ENCODE measurements at places on chromosomes 3 and 15.

DNA sequence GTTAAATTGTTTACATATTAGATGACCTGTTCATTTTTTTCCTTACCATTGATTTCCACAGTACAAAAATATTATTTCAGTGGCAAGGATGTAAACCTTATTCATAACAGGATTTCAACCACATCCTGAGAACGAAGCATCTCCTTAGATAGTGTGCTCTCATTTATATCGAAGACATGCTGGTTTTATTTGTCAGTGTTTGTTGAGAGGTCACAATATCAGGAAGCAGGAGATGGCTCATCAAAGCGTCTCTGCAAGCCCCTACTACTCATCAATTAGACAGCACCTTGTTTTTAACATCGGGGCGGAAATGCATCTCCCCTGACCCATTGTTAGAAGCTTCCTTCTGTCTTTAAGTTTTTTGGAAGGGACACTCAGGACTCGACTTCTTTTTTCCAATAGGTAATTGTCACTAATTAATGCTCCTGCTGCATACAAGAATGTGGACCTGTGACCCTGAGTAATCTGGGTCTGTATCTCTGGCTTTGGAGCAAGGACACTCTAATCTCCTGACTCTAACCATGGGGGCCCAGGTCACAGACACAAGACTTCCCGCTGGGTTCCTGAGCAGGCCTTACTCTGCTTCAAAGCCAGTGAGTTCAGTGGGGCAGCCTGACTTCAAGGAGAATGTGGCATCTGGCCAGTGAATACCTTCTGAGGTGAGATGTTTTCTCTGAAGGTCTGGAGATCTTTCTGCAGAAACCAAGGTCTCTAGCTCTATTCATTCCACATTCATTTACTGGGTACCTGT lies 50.3 kb downstream of the MECOM start:
- no peak for DNase-seq

DNA sequence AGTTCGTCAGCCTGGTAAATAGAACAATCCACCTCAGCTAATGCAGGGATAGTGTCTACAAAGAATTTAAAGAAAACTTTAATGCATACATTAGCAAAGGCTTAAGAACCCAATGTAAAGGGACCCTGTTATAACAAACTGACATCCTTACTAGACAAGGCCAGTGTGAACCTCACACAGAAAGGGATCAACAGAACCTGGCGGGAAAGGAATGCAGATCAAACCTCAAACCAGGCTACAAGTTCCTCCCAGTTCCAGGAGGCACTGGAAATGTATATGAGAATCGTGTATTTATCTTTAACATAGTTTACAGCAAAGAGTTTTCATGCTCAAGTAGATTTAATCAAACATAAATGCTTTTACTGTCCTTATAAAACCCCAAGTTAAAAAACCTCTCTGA lies 37.6 kb upstream of the ATP11B start:
- no peak for DNase-seq

DNA sequence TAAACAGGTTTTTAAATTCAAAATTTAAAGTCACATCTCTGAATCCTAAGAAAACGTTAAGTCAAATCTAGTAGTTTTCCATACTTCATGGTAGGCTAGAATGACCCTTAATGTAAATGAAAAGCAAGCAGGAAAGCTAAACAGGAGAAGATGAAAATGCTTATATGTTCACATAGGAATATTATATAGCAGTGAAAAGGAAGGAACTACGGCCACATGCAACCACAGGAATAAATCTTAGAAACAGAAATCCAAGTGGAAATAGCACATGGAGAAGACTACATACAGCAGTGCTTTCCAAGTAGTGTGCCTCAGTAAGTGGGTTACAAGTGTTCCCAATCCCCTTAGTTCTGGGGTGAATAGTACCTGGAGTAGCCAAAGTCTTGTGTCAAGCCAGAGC lies 296.2 kb downstream of the FHIT start:
- DNase-seq: no peak

DNA sequence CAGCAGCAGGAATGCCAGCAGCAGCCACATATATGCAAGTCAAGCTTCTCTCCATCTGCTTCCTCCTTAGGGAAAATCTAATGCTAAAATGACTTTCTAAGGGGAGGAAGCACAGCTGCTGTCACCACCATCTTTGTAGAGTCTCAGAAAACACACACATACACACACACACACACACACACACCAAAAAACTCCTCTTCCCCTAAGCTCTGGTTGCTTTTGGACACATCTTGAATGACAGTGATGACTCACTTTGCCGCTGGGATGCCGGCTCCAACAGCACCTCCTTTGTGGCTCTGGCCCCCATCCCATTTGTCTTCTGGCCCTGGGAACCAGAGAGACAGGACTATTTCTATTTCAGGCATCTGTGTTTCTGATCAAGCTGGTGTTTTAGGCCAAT lies 124.8 kb upstream of the GOLIM4 start:
- no peak for DNase-seq

DNA sequence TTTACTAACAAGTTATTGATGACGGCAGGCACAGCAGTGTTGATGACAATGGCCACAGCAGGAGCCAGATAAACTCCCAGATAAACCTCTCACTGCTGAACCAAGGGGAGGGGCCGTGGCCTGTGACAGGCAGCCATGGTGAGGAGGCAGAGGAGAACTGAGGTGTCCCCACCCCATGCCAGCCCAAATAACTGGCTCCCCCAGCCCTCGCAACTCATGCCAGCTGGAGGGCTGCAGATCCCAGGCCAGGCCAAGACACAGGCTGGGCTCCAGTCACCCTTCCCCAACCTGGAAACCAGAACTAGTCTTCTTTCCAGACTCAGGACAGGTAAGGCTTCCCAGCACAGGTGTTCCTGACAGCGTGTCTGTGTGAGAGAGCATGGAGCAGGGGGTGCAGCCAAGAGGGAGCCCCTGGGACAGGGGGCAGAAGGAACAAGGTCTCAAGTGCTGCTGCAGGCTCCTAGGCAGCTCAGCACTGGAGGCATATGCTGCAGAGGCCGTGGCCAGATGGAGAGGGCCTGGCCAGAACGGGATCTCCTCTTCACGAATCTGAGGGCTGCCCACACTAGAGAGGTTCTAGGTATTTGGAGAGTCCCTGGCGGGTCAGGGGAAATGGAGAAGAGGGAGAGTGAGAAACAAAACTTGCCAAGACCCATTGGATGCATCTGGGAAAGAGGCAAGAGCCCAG lies 15.9 kb downstream of the PLA2G4F start:
- DNase-seq: no peak

DNA sequence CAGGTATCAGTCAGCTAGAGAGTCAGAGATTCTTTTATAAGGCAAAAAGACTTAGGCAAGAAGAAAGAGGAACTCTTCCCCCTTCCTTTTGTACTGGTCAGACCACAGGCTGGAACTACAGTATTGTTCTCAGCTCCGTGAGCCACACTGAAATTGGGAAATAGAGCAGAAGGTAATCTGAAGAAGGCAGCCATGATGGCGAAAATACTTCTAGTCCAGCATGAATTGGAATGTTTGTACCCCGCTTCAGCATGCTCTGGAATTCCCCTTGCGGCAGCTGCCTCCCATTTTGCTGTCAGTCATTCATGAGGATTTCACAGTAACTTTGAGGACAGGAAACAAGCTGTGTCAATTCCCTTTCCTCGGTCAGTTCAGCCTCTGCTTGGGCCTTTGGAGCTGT lies 96.2 kb downstream of the CORO2B start:
- DNase-seq: no peak

DNA sequence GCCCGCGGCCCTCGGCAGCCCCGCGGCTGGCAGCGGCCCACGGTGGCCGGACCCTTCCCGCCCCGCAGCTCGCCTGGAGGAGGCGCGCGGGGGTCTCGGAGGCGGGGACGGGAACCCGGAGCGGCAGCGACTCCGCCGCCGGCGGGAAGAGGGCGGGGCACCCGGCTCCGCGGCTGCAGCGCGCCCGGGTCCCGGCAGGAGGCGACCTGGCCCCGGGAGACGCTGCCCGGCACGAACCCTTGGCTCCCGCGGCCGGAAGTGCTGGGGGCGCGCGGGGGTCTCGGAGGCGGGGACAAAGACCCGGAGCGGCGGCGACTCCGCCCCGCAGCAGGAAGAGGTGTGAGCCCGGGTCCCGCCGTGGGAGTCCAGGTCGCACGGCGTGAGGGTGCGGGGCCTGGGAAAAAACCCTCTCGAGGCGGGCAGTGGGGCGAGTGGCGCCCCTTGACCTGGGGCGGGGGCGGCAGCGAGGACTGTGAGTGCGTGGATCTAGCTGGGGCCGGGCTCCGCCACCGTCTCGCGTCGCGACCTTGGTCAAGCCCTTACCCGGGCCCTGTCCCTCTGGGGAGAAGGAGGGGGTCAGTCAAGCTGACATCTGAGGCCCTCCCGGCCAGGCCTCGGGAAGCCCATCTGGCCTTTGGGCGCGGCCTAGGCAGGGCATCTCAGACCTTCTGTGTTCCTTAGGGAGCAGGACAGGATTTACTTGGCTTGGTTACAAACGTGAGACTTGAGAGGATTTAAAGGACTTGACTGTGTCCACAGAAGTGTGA lies at the start of gene CIB2:
Gene CIB2, minus strand, starts transcription at position 151 of the 767 bp plus-strand sequence. CDS start 230 bp downstream, outside the sequence.
- DNase-seq: peak; percentile 82

- no peak for DNase-seq
Observed at GRCh38 chr3:134713671-134714070, 62.8 kb upstream of the KY start.

GRCh38 chr3:8320711-8321458 lies 180.7 kb upstream of the LMCD1 start:
- no peak for DNase-seq

DNA sequence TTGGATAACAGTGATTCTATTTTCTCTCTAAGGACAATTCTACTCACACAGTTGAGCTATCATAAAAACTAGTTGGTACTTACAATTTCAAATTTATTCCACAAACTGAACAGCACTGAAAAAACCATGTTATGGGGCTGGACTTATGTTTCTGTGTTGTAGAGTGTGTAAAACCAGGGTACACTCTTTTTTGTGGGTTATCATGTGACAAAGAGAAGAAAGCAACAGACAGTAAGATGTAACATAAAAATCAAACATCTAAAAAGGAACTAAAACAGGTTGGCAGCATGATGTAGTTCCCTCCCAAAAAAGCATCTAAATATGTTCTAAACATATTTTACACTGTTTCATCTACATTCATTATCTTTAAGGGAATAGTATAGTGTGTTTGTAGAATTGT lies 757.9 kb downstream of the ROBO1 start:
- DNase-seq: no peak

DNA sequence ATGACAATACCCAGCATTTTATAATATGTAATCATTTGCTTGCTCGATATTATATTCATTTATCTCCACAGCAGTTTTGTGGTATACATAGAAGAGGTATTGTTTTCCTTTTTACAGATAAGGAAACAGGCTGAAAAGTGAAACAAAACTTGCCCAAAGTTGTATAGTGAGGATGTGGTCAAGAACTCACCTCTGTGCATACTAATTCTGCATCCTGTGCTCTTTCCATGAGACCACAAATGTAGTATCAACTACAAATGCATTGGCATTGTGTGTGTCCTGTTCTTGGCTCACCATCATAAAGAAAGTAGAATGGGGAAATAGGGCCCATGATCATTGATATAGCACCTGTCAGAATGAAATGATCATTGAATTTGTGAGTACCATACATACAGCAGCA lies 167.3 kb downstream of the NECTIN3 start:
- DNase-seq: no peak

DNA sequence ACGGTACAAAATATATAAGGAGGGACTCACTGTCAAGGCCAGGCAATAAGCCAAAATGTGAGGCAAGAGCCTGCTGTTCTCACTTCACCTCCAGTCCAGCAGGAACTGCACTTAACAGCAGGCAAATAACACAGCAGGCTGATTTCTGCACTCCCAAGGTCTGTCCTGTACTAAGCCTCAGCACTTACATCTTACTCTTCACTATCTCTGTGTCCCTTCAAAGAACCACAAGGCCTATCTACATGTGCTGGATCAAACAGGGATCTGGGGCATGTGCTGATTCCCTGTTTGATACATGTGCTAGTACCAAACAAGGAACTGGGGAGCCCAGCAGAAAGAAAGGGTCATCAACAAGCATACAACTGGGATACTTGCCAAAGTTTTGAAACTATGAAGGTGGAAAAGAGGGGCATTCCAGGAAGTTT lies 22.2 kb downstream of the UACA start:
- no peak for DNase-seq

- DNase-seq: no peak
Observed at GRCh38 chr3:11138371-11138770, 15.9 kb upstream of the HRH1 start.

DNA sequence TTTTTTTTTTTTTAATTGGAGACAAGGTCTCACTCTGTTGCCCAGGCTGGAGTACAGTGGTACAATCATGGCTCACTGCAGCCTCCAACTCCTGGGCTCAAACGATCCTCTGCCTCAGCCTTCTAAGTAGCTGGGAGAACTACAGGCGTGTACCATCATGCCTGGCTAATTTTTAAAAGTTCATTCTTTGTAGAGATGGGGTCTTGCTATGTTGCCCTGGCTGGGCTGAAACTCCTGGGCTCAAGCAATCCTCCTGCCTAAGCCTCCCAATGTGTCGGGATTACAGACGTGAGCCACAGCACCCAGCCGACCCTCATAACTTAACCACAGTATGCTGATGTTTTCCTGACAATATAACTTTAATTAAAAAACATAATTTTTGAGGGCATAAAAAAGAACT lies 24.3 kb downstream of the IL17RD start:
- no peak for DNase-seq

GRCh38 chr3:147369231-147369630 lies 37.1 kb downstream of the ZIC4 start:
- no peak for DNase-seq

GRCh38 chr3:186549497-186549896 lies 5.3 kb upstream of the CRYGS start:
- no peak for DNase-seq

DNA sequence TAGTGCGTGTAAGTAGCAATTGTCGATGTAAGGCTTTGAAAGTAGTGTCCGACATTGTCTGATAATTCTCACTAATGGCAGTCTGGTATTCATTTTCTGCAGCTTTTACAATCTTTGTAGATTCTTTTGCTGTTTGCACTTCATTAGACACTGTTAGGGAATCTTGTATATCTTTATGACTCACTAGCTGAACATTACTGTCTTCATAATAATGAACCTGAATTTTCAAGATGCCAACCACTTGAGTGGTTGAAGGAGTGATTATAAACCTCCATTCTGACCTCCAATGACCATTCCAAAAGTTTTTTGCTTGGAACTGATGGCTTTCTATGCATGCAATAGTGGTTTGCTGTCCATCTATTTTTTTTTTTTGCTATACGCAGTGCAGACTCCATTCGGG lies 76.4 kb upstream of the MFGE8 start:
- no peak for DNase-seq

DNA sequence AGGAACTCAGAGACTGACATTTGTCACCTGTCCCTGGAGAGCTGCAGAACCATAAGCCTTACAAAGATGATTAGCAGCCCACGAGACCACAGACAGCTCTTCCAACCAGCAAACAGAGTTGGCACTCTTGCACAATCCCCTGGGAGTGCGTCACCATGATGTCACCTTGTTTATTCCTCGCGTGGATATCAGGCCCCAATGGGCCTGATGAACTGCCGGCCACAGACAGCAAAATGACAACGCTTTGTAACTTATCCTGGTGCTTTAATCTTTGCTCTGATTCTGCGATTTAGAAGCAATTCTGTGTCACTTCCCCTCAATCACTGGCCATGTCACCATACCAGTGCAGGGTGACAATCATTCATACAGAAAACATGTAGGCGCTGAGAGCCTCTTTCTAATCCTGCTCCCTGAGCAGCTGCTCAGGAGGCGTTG lies 89.2 kb downstream of the TAMM41 start:
- no peak for DNase-seq

GRCh38 chr3:6251612-6252400 lies 609.1 kb upstream of the GRM7 start:
- DNase-seq: no peak
